CD4-positive, alpha-beta T cell treated with Interleukin-2 at 100 ng/mL for 4 hours (primary cell): ENCODE measurements at places on chromosomes 4 and X.

- DNase-seq: no peak
These were observed 61.5 kb downstream of the SORCS2 start for GRCh38 chr4:7253837-7254236.

DNA sequence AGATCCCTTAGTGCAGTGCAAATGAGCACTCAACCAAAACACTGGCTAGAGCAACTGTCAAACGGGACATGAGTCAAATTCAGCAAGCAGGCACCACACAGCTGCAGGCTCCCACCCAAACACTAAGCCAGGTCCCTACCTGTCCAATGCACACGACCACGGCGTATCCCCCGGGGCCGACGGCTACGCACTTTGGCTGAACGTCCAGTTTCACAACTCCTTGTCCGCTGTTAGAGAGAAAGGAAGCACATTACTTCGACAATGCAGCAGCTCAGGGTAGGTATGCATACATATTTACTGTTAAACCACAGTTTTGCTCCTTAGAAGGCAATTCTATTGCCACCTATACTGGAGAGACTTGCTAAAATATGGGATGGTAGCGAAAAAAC, 35.4 kb downstream of the WDR1 start:
- no peak for DNase-seq

- no peak for DNase-seq
These were observed at the start of gene TEX11 for GRCh38 chrX:70908541-70908940. TEX11 (minus strand) TSS chrX:70908711; CDS start chrX:70907789, 922 bp downstream.

GRCh38 chrX:6223516-6223915, 5.2 kb downstream of the NLGN4X start:
- DNase-seq: no peak

DNA sequence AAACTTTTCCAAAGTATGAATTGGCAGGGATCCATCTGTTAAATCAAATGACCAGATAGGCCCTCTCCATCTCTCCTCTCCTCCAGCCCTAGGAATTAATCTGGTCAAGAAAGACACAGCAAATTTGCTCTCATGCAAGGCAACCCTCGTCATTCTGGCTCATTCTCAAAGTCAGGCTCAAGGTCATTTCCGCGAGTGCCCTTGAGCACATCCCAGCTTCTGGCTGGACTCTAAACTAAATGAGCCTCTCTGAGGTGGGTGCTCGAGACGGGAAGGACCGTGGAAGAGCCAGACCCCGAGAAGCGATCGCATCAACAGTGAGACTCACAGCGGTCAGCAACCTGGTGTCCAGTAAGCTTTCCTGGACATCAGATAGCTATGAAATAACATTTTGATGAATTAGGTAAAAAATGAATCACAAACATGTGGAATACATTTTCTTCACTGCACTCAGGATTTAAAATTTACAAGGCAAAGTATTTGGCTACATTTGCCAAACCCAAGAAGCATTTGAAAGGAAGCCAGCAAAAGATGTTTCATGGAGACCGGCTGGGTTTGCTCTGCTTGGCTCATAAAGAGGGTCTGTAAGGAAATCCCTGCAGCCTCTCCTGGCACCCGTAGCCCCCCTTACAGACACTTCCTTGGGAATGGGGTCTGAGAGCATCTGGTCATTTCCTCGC, 121.0 kb downstream of the ENPP6 start:
- DNase-seq: no peak

DNA sequence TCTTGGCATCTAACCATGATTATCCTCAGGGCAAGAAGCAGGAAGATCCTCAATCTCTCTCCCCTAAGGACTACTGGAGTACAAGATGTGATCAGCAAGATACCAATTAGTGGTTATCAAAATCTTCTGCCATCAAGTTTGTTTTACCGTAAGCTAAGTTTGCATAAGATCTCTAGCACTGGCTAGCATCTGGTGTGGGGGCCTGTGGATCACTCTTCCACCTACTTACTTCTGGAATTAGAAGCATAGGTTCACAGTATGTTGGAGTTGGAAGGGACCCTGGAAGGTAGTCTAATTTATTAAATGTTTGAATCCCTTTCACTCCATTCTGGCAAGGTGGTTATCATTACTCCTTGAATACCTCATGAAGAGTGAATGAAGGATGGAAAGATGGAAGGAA, 93.3 kb upstream of the BANK1 start:
- no peak for DNase-seq

DNA sequence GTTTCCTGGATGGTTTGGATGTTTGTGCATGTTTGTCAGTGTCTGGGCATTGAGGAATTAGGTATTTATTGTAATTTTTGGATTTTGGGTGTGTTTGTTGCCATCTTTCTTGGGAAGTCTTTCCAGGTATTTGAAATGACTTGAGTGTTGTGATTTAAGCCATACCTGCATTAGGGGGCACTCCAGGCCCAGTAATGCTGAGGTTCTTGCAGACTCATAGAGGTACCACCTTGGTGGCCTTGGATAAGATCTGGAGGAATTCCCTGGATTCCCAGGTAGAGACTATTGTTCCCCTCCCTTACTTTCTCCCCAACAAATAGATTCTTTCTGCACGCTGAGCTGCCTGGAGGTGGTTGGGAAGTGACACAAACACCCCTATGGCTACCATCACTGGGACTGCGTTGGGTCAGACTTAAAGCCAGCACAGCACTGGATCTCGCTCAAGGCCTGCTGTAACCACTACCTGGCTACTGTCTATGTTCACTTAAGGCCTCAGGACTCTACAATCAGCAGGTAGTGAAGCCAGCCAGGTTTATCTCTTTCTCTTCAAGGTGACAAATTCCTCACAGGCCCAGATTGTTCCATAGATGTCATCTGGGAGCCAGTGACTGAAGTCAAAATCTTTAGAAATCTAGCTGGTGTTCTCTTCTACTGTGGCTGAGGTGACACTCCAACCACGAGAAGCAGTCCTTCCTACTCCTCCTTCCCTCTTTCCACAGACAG, 643.6 kb downstream of the PDHA2 start:
- DNase-seq: no peak

- DNase-seq: peak; percentile 58
These were observed 1.7 kb downstream of the TMEM131L start for GRCh38 chr4:153467897-153468262.

- peak; percentile 13 for DNase-seq
These were observed 35.9 kb downstream of the ANTXR2 start for GRCh38 chr4:80036949-80037685.

DNA sequence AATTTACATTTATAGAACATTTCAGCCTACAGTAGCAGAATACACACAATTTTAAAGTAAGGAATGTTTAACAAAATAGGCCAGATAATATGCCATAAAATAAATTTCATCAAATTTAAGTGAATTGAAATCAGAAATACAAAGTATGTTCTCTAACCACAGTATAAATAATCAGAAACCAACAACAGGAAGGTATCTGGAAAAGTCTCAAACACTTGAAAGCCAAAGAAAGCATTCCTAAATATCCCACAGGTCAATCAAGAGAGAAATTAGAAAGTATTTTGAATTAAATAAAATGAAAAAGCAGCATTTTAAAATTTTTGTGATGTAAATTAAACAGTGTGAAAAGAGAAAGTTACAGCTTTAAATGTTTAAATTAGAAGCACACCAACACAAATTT, 899.2 kb downstream of the PDHA2 start:
- DNase-seq: no peak

DNA sequence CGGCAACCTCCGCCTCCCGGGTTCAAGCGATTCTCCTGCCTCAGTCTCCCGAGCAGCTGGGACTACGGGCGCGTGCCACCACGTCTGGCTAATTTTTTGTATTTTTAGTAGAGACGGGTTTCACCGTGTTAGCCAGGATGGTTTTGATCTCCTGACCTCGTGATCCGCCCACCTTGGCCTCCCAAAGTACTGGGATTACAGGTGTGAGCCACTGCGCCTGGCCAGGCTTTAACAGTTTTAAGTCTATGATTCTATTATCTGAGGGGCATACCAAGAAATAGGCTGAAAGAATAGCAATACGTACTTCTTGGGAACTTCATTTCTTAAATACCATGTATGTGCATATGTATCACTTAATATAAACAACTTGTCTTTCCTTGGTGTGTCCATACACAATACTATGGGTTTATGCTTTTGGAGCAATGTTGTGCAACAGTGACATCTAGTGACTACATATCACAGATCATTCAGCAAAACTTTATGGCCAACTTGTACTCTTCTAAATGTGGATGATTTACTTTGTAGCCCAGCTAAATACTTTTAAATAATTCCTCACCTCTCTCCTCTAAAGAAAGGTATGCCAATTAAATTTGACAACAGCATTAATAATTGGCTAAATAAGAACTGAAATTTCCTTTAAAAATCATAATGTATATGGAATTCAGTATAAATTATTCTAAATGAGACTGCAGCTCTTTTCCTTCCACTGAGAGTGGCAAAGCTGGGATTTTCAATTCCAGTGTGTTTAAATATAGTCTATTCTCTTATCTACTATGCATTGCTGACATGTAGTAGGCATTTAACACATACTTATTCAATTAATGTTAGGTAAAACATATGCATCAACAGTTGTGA, 10.4 kb downstream of the SLC9B1 start:
- peak; percentile 74 for DNase-seq

GRCh38 chr4:42541647-42542046, 115.3 kb downstream of the ATP8A1 start:
- no peak for DNase-seq

DNA sequence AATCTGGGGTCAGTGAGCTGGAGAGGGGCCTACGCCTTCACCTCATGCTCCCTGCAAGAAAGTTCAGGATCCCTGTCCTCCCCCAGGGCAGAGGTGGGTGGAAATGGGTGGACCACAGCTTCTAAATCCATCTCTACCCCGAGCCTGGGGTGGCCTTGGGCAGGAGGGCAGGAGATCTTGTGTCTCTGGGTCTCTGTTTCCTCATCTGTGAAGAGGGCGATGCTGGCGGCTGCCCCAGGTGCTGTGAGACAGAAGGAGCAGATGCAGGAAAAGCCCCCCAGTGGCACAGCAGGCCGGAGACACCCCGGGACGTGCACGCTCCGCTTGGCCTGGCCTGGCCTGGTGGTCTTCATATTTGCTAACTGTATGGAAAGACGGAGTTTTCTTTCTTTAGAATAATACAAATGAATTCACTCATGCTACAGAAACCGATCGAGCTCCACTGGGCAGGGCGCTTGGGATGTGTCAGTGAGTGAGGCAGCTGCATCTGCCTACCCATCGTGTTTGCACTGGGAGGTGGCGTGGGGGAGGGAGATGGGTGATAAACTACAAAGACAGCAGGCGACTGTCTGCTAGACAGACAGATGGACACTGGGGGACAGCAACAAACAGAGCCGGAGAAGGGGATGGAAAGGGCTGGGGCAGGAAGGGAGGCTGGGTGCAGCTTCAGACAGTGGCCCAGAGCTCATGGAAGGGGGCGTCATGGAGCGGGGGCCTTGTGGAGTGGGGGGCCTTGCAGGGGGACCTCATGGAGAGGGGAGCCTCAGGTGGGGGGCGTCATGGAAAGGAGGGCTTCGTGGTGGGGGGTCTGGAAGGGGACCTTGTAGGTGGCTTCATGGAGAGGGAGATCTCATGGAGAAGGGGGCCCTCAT, 136.2 kb downstream of the CPZ start:
- no peak for DNase-seq

DNA sequence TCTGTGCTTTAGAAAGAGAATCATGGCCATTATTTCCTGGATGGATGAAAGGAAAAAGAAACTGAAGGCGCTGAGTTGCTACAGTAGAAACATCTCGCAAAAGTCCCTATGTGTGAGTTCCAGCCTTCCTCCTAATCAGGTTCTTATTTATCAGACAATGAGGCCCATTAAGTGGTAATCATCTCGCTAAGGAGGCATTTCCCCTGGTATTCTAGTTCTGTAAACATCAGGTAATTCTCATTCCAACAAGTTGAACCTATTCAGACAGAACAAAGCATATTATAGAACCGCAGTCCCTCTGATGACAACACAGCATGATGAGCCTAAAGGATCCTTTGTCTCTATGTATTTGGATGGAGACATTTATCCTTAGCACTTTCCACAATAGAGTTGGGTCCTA, 205.7 kb upstream of the MAOA start:
- no peak for DNase-seq

- DNase-seq: no peak
These were observed 53.8 kb upstream of the BMP2K start for GRCh38 chr4:78722320-78722719.

DNA sequence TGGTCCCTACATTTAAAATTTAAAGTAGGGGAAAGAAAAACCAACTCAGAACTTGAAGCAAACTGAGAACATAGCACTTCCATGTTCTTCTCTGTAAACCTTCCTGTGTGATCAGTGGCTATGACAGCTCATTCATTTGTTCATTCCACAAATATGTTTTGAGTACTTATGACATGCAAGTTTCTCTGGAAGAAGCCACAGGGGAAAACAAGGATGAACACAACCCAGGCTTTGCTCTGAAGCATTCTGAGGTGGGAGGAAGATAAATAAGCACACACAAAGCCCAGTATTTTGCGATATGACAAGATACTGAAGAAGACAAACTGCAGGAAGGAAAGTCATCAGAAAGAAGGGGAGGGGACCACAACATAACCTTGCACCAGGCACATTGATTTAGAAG, 96.4 kb downstream of the CHIC2 start:
- DNase-seq: no peak

DNA sequence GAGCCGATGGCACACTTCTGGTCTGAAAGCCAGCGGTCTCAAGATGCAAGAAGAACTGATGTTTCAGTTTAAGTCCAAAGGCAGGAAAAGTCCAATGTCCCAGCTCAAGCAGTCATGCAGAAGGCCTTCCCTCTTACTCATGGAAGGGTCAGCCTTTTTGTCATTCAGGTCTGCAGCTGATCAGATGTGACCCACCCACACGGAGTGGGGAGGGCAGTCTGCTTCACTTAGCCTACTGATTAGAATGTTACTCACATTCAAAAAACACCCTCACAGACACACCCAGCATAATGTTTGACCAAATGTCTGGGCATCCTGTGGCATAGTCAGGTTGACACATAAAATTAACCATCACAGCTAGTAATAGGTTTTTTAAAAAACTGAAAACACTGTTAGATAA, 6.6 kb downstream of the HCCS start:
- no peak for DNase-seq

DNA sequence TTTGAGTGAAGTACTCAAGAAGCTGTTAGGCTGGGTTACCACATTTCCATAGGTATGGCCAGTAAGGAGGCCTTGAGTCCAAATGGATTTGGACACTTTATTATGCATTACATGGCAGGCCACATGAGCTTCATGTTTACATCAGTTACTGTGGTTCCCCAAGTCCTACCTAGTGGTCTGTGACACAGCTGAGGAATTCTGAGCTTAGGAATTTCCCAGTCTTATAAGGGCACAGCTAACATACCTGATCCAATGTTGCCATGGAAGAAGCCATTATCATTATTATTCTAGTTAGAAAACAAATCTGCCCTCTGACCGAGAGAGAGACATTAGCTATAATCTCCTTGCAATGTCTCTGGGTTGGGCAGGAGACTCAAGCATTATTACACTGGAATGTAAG, 174.4 kb upstream of the NUDT10 start:
- no peak for DNase-seq
